Kidney tubule cell (primary cell): ENCODE measurements at places on chromosomes 1 and 21.

DNA sequence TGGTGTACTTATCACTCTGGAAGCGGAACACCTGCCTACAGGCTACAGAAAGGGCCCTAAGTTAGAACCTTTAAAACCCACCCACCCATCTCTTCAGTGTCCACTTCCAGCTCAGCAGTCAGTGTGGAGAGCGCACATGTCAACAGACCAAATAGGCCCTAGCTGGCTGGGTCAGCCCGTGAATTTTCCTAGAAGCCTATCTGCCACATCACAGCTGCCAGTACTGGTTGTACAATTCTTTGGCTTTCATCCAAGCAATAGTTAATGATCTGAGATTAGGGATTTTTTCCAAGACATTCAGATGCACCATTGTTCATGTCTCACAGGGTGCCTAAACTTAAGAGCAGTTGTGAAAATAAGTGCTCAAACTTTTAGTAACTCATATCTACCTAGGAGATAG, 197.1 kb downstream of the KCNK2 start:
- peak; percentile 54 for DNase-seq

- DNase-seq: no peak
These were observed 713.6 kb upstream of the ZP4 start for GRCh38 chr1:238604357-238604756.

DNA sequence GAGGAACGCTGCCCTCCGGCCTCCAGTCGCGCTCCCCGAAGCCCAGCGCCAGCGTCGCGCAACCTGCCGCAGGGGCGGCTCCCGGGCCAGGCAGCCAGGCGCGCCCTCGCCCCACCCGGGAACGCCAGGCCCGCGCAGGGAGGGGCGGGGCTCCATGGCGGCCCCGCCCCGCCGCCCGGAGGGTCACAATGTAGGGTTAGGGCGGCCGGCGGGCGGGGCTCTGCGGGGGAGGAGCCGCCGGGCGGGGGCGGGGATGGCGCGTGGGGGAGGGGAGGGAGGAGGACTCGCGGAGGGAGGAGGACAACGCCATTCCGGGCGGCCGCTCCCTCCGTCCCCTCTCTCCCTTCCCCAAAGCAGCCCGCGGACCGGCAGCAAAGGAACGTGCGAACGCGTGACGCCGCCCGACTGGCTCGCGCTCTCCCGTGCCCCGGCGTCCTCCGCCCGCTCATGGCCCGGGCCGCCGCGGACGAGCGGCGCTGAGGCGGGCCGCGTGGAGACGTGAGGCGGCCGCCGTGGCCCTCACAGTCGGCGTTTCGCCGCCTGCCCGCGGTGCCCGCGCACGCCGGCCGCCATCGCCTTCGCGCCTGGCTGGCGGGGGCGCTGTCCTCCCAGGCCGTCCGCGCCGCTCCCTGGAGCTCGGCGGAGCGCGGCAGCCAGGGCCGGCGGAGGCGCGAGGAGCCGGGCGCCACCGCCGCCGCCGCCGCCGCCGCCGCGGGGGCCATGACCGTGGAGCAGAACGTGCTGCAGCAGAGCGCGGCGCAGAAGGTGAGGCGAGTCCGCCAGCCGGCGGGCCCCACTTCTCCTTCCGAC, at the start of gene USP25:
Gene USP25 (plus strand): TSS at position 309 of the 810 bp plus-strand sequence. CDS start 412 bp downstream, at position 721.
- DNase-seq: peak; percentile 90

DNA sequence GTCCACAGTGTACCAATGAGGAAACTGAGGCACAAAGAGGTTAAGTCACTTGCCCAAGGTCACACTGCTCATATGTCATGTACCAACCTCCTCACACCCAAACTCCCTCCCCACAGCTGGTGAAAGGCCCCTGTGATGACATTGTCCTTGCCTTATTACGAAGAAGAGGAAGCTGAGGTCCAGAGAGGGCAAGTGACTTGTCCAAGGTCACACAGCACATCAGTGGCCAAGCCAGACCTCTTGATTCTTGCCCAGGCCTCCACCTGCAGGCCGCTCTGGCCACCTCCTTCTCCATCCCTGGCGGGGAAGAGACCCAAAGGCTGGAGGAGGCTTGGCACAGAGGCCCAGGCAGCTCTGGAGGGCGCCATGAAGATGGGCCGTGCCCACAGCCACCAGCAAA, 492.4 kb downstream of the PTPRU start:
- no peak for DNase-seq

DNA sequence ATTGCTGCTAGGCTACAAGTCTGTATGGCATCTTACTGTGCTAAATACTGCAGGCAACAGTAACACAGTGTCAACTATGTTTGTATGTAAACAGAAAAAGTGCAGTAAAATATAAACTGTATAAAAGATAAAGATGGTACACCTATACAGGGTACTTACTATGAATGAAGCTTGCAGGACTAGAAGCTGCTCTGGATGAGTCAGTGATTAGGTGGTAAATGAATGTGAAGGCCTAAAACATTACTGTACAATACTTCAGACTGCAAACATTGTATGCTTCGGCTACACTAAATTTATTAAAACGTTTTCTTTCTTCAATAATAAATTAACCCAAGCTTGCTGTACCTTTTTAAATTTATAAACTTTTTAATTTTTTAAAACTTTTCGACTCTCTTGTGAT, 97.1 kb downstream of the HLX start:
- no peak for DNase-seq

GRCh38 chr1:183473217-183473536, 878 bp downstream of the SMG7 start:
- DNase-seq: no peak

GRCh38 chr1:2174348-2175054, 20.1 kb downstream of the FAAP20 start:
- DNase-seq: peak; percentile 47

DNA sequence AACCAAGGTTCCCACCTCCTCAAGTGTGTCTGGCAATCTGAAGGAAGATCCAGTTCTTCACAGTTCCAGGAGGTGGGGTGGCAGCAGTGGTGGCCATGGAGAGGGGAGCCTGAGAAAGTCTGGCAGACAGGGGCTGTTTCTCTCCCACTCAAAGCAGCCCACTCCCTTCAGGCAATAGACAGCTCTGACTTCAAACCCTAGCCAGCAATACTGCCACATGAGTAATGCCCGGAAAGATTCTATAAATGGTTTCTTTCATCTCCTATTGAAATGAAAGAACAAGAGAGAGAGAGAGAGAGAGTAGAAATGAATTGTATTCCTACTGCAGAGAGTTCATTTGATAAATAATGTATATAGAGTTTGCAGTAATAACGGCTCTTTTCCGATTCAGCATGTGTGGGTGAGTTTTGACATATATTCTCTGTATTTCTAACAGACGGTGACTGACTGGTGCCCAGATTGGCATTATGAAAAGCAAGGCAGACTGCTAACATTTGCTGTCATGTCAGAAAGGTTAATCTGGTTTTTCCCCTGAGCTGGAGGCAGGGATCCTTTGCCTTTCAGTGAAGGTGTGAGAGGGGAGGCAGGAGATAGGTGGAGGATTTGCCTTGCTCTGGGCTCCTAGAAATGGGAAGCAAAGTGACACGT, 267.1 kb upstream of the KIAA0040 start:
- no peak for DNase-seq

GRCh38 chr1:216221260-216221700, 202.0 kb downstream of the USH2A start:
- DNase-seq: peak; percentile 73
